ENCODE measurements at places on chromosomes 7 and 10. TPM values are rescaled to one million over a fixed set of nuclear protein-coding genes. Genes with fewer than 3 reads are reported as not detected.

DNA sequence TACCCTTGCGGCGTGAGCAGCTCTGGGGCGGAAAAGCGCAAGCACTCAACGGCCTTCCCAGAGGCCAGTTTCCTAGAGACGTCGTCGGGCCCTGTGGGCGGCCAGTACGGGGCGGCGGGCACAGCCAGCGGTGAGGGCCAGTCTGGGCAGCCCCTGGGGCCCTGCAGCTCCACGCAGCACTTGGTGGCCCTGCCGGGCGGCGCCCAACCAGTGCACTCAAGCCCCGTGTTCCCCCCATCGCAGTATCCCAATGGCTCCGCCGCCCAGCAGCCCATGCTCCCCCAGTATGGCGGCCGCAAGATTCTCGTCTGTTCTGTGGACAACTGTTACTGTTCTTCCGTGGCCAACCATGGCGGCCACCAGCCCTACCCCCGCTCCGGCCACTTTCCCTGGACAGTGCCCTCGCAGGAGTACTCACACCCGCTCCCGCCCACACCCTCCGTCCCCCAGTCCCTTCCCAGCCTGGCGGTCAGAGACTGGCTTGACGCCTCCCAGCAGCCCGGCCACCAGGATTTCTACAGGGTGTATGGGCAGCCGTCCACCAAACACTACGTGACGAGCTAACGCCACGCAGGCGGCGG, 12.6 kb downstream of the TRIM8 start:
- no peak overlapping the region for H3K4me3 ChIP-seq
- H3K4me1 ChIP-seq, result peaks cover 10% of the 10 kb centered on the region
- peaks cover 36% of the 10 kb centered on the region for H3K36me3 ChIP-seq
- H3K27ac ChIP-seq, result no peak overlapping the region

GRCh38 chr7:95646350-95646749, 50.0 kb upstream of the PDK4 start:
- H3K27ac ChIP-seq, result no peak overlapping the region
- no peaks in the 10 kb centered on the region for H3K36me3 ChIP-seq
- no peaks in the 10 kb centered on the region for H3K27me3 ChIP-seq
- H3K4me3 ChIP-seq, result no peak overlapping the region
- H3K4me1 ChIP-seq, result no peaks in the 10 kb centered on the region

DNA sequence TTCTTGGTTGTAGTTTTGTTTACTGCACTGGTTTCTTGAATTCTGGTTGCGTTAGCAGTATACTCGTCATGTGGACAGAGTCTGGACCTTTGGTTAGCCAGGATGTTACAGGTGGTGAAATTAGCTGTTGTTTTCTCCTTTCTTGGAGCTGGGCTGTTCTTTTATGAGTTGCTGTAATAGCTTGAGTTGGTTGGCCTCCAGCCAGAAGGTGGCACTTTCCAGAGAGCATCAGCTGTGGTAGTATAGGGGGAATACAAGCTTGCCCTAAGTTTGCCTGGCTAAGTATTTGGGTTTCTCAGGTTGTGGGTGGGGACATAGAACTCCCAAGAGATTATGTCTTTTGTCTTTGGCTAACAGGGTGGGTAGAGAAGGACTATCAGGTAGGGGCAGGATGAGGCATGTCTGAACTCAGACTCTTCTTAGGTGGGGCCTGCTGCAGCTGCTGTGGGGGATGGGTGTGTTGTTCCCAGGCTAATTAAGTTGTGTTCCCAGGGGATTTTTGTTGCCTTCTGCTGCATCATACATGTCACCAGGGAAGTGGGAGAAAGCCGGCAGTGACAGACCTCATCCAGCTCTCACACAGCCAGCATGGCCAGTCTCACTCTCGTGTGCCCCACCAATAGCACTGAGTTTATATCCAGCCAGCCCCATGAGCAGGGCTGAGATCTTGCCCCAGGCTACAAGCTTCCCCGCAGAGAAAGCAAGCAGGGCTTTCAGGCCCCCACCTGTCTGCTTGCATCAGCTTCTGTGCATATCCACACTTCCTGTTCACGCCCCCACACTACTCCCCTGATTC, 246.7 kb upstream of the TPK1 start:
- H3K27me3 ChIP-seq, result no peaks in the 10 kb centered on the region
- H3K36me3 ChIP-seq, result no peaks in the 10 kb centered on the region
- DNase-seq, result no peak
- H3K4me3 ChIP-seq, result no peak overlapping the region
- no peaks in the 10 kb centered on the region for H3K4me1 ChIP-seq

DNA sequence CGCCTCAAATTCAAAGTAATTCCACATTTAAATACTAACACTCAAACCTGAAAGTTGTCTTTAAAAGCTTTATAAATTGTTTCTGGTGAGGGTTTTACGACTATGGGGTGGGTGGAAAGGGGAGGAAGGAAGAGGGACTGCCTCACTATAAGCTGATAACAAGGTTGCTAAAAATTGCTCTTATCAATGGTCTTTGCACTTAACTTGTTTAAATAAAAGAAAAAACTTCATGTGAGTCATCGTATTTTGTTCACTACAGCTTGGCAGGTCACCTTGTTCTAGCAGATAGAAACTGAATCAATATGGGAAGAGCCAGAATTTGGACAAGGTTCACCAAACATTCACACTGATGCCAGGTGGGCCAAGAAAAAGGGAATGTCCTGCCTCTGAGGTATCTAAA, 129.2 kb downstream of the TES start:
- H3K36me3 ChIP-seq, result no peaks in the 10 kb centered on the region
- no peak overlapping the region for H3K4me3 ChIP-seq
- H3K4me1 ChIP-seq, result peaks cover 12% of the 10 kb centered on the region
- H3K27me3 ChIP-seq, result no peaks in the 10 kb centered on the region

DNA sequence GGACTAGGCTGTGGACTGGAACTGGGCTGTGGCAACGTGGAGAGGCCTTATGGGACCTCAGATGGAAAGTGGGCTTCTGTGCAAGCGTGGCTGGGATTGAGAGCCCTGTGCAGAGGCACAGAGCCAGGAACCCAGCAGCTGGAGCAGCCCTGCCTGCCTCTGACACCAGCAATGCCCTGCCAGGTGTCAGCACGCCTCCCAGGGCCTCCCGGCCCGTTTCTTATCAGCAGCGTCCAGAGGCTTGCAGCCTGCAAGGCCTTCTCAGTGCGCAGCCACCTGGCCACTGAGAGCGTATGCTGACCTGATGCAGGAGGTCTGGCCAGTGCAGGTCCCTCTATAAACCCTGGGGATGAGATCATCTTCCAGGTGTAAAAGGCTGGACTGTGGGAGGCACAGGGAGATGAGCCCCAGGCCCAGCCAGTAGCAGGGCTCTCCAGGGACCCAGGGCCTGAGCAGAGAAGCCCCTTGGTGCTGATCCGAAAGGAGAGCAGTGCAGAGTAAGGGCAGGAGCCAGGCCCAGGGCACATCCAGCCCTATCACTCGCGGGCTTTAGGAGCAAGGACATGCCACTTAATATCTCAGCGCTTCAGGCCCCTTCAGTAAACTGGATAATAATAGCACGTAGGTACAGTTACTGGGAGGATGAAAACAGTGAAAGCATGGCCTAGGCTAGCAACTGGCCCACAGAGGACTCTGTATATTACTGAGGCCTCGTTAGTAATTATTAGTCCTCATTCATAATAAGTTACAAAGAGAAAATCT, 38.8 kb upstream of the ANTXRL start:
- no peaks in the 10 kb centered on the region for H3K27me3 ChIP-seq
- no peaks in the 10 kb centered on the region for H3K4me1 ChIP-seq
- H3K27ac ChIP-seq, result no peak overlapping the region
- no peak overlapping the region for H3K4me3 ChIP-seq
- no peaks in the 10 kb centered on the region for H3K36me3 ChIP-seq

Gene DLG5
- 7.1 TPM for total RNA-seq
